Heart left ventricle (tissue), 16 donors: ENCODE measurements at places on chromosomes 1 and 21. TPM values are rescaled to one million over a fixed set of nuclear protein-coding genes. Genes with fewer than 3 reads are reported as not detected.

Gene IGSF9
- not detected for total RNA-seq

Gene CRYAA
- not detected for total RNA-seq

Gene AJAP1
- 0.05 TPM for total RNA-seq

Gene DNAJC6
- total RNA-seq, result 8.5 TPM

Gene EPHA10
- 0.60 TPM for total RNA-seq

Gene CYP4X1
- 0.83 TPM for total RNA-seq

Gene SF3B4
- 32.7 TPM for total RNA-seq

Gene PADI3
- total RNA-seq, result not detected

Gene IQGAP3
- total RNA-seq, result 5.1 TPM

Gene CYP4B1
- total RNA-seq, result 1.5 TPM

Gene LGR6
- 2.7 TPM for total RNA-seq

Gene PCP4
- total RNA-seq, result 4.9 TPM

Gene OPTC
- total RNA-seq, result not detected

Gene TMEM269
- total RNA-seq, result not detected

Gene MX1
- total RNA-seq, result 13.6 TPM

Gene CROCC
- 6.4 TPM for total RNA-seq

Gene SPRR2F
- not detected for total RNA-seq

Gene CTTNBP2NL
- 18.7 TPM for total RNA-seq

Gene B3GALT5
- total RNA-seq, result 0.07 TPM

Gene TGFBR3
- total RNA-seq, result 28.1 TPM

Gene FNDC10
- 4.0 TPM for total RNA-seq

Gene IVL
- total RNA-seq, result not detected

Gene CDK18
- total RNA-seq, result 143 TPM

Gene CFAP57
- not detected for total RNA-seq

Gene YARS1
- total RNA-seq, result 43.9 TPM

Gene CCDC190
- 0.55 TPM for total RNA-seq

Gene OR10Z1
- not detected for total RNA-seq

Gene HEYL
- total RNA-seq, result 9.1 TPM

Gene SLC44A5
- 1.5 TPM for total RNA-seq

Gene SYT14
- not detected for total RNA-seq

Gene INTS3
- total RNA-seq, result 25.0 TPM

Gene LAPTM5
- 11.6 TPM for total RNA-seq

Gene KRTAP12-2
- not detected for total RNA-seq

Gene LRRC38
- 2.2 TPM for total RNA-seq

Gene NUAK2
- 0.82 TPM for total RNA-seq

Gene CLIC6
- total RNA-seq, result 2.6 TPM

Gene RSPH1
- not detected for total RNA-seq

Gene ZNF593OS
- total RNA-seq, result not detected

Gene OR2T29
- total RNA-seq, result not detected

Gene DDR2
- total RNA-seq, result 25.9 TPM

Gene TMEM125
- total RNA-seq, result 0.28 TPM

Gene YY1AP1
- total RNA-seq, result 103 TPM

Gene SLC2A5
- total RNA-seq, result 10.1 TPM

Gene PTAFR
- total RNA-seq, result 1.5 TPM

Gene EDN2
- total RNA-seq, result 0.38 TPM

Gene BEND5
- 1.6 TPM for total RNA-seq

Gene CELA3A
- total RNA-seq, result not detected

Gene MEX3A
- total RNA-seq, result 0.45 TPM

Gene GUCA2B
- total RNA-seq, result not detected

Gene VTCN1
- not detected for total RNA-seq

Gene MRPS15
- 111 TPM for total RNA-seq

Gene RPE65
- total RNA-seq, result not detected

Gene CACYBP
- 50.2 TPM for total RNA-seq

Gene TRABD2B
- 1.1 TPM for total RNA-seq

Gene WDR64
- not detected for total RNA-seq

Gene EPHA2
- total RNA-seq, result 15.9 TPM

Gene CLDN17
- not detected for total RNA-seq
